RCC 7860 (cell line): ENCODE measurements at places on chromosomes 16 and 17.

GRCh38 chr17:1648173-1648962 lies 1.3 kb downstream of the RILP start:
- DNase-seq, result no peak

DNA sequence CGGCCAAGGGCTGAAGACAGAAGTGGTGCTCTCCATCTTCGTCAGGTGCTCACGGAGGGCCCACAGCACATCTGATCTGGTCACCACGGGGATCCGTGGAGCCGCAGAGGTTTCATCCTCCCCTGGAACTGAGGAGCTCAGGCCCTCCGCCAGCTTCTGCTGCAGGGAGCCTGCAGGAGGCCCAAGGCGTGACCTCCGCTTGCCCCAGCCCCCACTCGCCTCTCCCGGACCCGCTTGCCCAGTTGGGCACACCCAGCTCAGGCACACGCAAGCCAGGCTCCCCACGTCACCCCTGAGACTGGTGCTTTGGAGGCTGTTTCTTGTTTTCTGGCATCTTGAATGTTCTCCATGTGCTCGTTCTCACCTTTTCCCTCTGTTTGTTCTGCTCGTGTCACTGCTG lies 39.4 kb upstream of the CHMP6 start:
- DNase-seq, result no peak

GRCh38 chr17:17848311-17849082 lies 11.7 kb upstream of the SREBF1 start:
- no peak for DNase-seq

GRCh38 chr16:83187405-83187804 lies 560.6 kb downstream of the CDH13 start:
- peak; percentile 61 for DNase-seq

- no peak for DNase-seq
Measured at GRCh38 chr16:57476546-57477410, 9.5 kb downstream of the DOK4 start.

GRCh38 chr17:48751733-48752398 lies 23.3 kb upstream of the HOXB13 start:
- no peak for DNase-seq

GRCh38 chr17:9644910-9645751 lies at the start of gene USP43:
Gene USP43, plus strand, starts transcription at chr17:9645517. Its CDS starts 116 bp downstream, at chr17:9645633.
- DNase-seq, result peak; percentile 35

GRCh38 chr17:42913981-42914617 lies 13.5 kb downstream of the G6PC1 start:
- no peak for DNase-seq

GRCh38 chr16:73011926-73012325 lies 36.0 kb downstream of the ZFHX3 start:
- DNase-seq, result no peak

DNA sequence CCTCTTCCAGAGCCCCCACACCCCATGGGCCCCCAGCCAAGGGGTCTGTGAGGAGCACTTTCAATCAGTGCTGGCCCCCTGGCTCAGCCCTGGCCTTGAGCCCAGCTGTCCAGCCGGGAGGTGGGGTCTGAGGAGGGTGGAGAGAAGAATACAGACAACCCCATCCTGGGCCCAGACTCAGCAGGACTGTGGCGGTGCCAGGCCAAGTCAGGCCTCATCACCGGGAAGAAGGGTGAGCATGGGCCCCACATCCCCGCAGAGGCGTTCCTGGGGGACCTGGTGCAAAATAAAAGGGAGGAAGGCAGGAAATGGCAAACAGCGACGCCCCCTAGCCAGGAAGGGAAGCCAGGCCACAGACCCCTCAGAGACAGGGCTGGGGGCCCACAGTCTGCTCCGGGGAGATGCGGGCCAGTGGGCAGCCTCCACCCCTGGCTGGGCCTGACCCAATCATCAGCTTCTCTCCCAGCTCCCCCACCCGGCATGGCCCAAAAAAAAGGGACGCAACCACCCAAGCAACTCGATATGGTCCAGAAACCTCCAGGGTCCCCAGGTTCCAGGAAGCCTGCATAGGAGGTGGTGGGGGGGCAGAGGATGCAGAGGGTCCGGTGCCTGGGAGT lies 20.6 kb downstream of the ZNF423 start:
- DNase-seq, result no peak

GRCh38 chr16:11140098-11140375 lies 116.0 kb downstream of the SOCS1 start:
- peak; percentile 81 for DNase-seq

GRCh38 chr17:69802045-69802740 lies 272.8 kb upstream of the KCNJ16 start:
- no peak for DNase-seq
